Esophagus muscularis mucosa (tissue), 4 donors: ENCODE measurements at places on chromosomes 3 and 15. TPM values are rescaled to one million over a fixed set of nuclear protein-coding genes. Genes with fewer than 3 reads are reported as not detected.

DNA sequence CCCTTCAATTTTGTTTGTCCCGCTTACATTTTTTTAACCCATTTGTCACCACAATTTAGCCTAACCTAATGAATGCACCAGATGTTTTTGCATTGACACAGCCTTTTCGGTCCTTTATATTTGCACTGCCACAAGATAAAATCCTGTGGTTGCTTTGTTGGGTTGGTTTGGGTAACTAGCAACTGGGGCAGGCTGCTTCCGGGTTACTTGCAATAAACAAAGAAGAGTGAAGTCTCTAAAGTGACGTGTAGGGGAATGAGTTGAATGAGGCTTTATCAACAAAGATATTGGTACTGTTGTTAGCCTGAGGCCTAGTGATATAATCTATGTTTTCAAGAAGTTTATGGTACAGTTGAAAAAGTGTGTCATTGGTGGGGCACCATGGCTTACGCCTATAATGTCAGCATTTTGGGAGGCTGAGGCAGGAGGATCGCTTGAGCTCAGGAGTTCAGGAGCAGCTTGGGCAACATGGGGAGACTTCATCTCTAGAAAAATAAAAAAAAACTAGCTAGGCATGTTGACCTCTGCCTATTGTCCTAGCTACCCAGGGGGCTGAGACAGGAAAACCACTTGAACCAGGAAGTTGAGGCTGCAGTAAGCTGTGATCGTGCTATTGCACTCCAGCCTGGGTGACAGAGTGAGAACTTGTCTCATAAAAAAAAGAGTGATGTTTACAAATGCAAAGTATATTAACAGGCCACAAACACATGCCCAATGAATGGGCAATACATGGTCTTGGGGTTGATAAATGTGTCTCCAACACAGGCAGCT lies 121.8 kb downstream of the OXSM start:
- H3K36me3 ChIP-seq = no peaks in the 10 kb centered on the region
- H3K4me1 ChIP-seq = peaks cover 15% of the 10 kb centered on the region
- H3K27ac ChIP-seq = no peak overlapping the region

Gene SLC28A2
- not detected for total RNA-seq

Gene PYGO1
- total RNA-seq = 13.6 TPM

DNA sequence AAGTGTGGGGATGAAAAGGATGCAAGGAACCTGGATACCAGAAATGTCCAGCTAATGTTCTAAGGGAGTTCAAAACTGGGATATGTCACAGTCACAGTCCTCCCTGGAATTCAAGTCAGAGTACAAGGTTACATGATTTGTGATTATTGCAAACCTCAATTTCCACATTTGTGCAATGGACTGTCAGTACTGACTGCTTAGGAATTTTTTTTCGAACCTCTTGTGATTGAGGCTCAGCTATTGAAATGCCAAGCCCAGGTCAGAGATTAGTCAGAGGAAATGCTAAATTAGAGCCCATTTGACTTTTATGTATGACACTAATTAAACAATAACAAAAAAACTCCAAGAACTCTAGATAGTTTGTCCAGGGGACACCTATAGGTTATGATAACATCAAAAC lies 210.2 kb downstream of the THSD4 start:
- no peaks in the 10 kb centered on the region for H3K36me3 ChIP-seq
- H3K4me3 ChIP-seq = no peak overlapping the region
- no peak for DNase-seq

- H3K27ac ChIP-seq = no peak overlapping the region
- no peak for DNase-seq
- H3K36me3 ChIP-seq = no peaks in the 10 kb centered on the region
- peaks cover 26% of the 10 kb centered on the region for H3K4me1 ChIP-seq
- H3K27me3 ChIP-seq = no peaks in the 10 kb centered on the region
- H3K4me3 ChIP-seq = no peak overlapping the region
Measured at GRCh38 chr15:89693091-89693490, 2.5 kb downstream of the WDR93 start.
